ENCODE measurements at places on chromosomes 3 and 15.

DNA sequence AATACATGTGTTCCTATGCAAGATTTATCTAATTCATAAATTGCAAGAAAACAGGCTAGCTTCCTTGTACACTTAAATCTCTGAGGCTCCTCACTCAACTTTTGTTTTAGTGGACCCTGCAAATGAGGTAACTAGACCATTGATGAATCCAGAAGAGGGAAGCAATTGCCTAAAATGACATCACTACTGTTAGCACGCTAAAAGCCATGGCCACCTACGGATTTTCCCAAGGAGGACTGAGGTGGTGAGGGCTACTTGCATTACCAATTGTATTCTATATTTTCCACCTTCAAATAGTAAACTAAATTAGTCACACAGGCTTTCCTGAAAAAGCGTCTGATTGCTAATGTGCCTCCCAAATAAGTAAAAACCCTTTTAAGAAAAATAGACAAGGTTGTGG is 140.7 kb downstream of the GADL1 start:
- DNase-seq, result no peak

GRCh38 chr3:140571836-140572235 is 106.0 kb upstream of the TRIM42 start:
- DNase-seq, result no peak

GRCh38 chr3:54634122-54634469 is 293.8 kb downstream of the LRTM1 start:
- no peak for DNase-seq

DNA sequence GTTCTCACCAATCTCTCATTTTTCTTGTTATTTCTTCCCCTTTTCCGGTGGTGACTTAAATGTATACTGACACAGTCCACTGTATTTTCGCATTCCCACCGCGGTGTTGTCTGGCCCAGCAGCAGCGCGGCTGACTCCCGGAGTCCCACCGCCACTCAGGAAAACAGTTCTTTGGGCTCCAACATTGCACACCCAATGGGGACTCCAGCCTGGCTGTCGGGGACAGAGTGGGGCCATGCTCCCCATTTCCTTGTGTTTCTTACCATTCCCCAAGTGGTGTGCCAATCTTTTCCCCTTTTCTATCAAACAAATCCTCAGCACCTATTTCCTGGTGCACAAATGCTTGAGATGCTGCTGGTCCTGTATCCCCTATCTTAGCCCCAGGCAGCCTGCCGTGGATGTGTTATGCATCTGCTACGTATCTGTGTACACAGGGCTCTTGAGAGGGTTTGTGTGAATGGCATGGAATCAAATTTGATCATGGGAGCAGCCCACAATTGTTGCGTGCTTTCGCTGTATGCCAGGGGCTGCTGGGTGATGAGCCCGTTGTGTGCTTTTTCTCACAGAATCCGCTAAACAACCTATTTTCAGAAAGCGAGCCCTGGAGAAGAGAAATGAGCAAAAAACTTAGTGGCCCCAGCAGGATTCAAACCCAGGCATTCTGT is 219.1 kb upstream of the RGMA start:
- no peak for DNase-seq

GRCh38 chr3:29026286-29026685 is 254.6 kb upstream of the RBMS3 start:
- no peak for DNase-seq

DNA sequence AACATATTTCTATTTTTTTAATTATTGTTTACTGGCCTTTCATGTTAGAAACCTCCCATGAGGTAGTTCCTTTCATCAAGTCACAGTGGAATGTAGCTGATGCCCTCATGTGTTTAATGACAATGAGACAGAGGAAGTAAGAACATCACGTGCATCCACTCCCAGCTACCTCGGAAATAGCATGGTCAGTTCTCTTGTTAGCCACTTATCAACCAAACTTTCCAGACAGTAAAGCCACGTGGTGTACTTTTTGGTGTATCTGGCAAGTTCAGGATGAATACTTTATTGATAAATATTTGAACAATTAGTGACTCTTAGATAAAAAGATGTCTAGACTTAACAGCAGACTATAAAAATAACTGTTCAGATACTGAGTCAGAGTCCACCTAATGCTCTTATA is 781.7 kb downstream of the MECOM start:
- DNase-seq, result no peak

- no peak for DNase-seq
Measured at GRCh38 chr15:38042707-38043445, 108.4 kb downstream of the TMCO5A start.

DNA sequence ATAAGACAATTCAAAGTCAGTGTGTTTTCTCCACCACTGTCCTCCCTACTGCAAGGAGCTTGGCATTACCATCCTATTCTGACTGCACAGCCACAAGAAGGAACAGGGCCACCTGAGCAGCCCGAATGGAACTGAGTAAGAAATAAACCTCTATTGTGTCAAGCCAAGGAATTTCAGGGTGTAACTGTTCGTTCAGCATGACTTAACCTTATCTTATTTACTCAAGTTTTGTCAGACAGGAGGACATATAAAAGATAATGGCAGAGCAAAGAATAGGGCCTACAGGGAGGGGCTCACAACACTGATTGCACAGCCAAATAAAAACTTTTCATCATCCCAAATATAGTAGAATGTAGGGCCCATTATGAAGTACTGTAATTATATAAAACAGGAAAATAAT is 236.1 kb downstream of the NEK10 start:
- DNase-seq, result no peak

DNA sequence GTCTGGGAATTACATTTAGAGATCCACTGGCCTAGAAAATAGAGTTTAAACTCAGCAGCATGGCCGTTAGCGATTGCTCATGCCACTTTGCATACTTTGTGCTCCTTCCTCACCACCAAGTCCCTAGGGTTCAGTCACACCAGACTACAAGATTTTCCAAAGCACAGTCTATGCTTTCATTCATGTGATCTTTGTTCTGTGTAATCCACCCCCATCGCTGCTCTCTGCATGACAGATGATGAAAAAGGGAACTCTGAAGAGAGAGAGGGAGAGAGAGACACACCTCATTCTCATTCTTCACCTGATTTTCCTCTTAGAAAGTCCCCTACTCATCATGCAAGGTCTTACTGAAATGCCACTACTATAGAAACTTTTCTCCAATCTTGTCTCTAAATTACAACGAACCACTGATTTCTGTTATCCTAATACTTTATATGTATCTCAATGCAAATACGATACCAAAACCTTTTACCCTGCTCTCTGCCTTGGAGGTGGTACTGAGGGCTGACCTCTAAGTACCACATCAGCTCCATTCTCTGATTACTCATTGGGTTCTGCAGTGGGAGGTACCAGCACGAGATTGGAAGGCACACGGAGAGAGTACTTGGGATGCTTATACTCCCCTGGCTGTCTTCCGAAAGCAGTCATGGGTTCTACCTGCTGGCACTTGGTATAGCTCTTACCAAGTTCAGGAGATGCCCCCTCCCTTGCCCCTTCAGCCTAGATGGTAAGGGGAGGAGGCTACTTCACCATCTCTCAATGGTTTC is 1.1 kb upstream of the PARP15 start:
- peak; percentile 31 for DNase-seq

GRCh38 chr3:49351521-49352011 is 6.6 kb downstream of the GPX1 start:
- DNase-seq, result peak; percentile 68

DNA sequence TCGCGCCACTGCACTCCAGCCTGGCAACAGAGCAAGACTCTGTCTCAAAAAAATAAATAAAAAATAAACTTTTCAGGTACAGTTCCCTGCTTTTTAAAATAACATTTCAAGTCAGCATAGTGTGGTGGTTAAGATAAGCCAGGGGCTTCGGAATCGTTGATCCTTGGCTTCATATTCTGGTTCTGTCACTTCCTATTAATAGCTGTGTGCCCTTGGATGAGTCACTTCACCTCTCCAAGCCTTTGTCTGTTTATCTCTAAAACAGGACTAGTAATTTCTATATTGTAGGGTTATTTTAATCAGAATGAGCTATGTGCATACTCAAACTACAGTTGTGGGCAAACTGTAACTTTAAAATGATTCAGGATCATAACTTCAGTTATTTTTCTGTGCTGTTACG is 53.8 kb upstream of the SENP5 start:
- no peak for DNase-seq

GRCh38 chr3:18189282-18190050 is 235.7 kb downstream of the SATB1 start:
- peak; percentile 81 for DNase-seq

GRCh38 chr15:70588613-70589012 is 174.7 kb downstream of the UACA start:
- DNase-seq, result no peak

GRCh38 chr15:59367022-59367451 is 5.6 kb downstream of the MYO1E start:
- DNase-seq, result no peak

GRCh38 chr3:112503304-112503972 is 4.2 kb upstream of the BTLA start:
- no peak for DNase-seq

GRCh38 chr3:87082796-87083440 is 92.0 kb upstream of the VGLL3 start:
- peak; percentile 65 for DNase-seq

DNA sequence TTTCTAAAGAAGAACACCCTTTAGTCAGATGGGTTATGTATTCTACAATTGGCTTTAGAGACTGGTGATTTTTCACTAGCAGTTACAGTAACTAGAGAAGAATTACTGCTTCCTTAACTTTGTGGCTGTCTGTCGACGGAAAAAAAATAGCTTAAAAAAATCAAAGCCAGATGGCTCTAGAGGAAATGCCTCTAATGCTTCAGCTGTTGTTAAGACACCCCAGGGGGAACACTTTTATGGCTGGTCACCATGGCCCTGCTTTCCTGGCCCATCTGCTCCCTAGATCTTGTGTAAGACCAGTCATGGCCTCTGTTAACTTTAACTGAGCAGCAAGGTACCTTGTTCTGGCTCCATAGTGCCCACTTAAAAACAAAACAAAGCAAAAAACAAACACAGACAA is 198.6 kb upstream of the PLSCR5 start:
- DNase-seq, result peak; percentile 90

GRCh38 chr3:7215706-7216105 is 354.8 kb downstream of the GRM7 start:
- DNase-seq, result no peak

DNA sequence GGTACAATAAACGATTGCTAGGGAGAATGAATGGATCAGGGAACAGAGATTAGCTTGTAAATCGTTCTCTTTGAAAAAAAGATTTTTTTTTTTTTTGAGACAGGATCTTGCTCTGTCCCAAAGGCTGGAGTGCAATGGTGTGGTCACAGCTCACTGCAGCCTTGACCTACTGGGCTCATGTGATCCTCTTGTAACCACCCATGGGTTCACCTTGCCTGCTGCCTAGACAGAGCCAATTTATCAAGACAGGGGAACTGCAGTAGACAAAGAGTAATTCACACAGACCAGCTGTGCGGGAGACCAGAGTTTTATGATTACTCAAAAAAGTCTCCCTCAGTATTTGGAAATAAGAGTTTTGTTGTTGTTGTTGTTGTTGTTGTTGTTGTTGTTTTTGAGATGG is 39.6 kb downstream of the METTL6 start:
- no peak for DNase-seq

DNA sequence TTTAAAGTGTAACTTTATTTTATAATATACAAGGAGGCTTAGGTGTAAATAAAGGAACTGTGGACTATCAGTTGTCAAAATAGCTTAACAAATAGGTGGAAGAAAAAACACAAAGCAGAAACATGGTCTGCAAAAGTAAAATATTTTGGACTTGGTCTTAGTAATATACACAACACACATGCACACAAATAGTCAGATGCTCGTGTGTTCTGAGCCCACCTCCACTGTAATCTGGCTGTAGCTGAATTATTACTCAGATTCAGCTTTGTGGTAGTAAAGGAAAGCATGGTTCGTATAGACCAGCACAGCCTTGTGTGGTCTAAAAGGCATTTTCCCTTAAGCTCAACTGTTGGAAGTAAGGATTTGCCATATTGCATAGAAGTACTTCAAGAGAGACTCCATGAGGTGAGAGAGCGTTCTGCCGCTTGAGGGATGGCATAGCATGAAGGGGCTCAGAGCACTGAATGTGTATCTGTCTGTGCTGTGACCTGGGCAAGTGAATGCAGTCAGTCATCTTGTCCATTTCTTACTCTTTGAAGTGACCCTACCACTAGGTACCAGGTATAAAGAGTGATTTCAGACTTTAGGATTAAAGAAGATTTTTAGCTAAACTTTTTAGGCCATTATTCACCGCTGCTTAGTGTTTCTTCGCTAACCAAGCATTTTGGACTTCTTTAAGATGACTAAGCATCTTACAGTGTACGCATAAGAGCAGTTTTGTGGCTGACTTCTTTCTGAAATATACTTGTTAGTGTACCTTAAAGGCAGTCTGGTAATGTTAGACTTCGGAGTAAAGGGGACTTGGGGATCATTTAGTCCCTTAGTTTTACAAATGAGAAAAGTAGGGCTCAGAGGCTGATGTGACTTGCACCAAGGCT is 15.2 kb downstream of the TPM1 start:
- no peak for DNase-seq

- DNase-seq, result no peak
Measured at GRCh38 chr15:52329150-52329549, 33.5 kb upstream of the MYO5C start.

DNA sequence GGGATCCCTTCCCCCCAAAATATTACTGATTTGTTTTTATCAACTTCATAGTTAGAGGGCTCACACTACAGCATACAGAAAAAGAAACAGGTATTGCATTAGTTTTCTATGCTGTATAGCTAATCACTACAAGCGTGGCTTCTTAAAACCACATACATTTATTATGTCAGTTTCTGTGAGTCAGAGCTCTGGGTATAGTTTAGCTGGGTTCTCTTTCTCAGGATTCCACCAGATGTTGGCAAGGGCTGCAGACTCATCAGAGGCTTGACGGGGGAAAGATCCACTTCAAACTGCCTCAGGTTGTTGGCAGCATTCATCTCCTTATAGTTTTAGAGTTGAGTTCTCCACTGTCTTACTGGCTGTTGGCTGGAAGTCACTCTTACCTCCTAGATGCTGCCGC is 328.0 kb downstream of the NLGN1 start:
- no peak for DNase-seq

- DNase-seq, result no peak
Measured at GRCh38 chr3:151796105-151796680, 17.7 kb upstream of the AADAC start.

- no peak for DNase-seq
Measured at GRCh38 chr3:185721970-185722369, 102.9 kb downstream of the IGF2BP2 start.

- no peak for DNase-seq
Measured at GRCh38 chr3:18489939-18490338, 64.8 kb upstream of the SATB1 start.

DNA sequence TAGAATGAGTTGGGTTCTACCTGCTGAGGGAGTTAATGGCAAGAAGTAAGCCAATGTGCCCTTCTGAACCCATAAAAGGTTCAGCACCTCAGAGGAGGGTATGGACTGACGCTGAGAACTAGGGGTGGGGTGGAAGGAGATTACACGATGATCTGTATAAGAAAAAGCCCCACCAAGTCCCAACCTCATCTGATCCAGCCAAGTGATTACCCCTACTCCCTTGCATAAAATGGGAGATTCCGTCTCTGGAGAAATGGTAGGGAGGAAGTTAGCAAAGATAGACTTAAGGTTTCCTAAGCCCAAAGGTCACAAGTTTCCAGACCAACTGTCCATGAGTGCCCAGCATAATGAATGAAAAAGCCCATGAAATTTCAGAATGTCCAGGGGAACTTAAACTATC is 7.1 kb upstream of the DVL3 start:
- no peak for DNase-seq
